ENCODE measurements at places on chromosomes 1 and 21.

GRCh38 chr1:91273875-91274274 is 130.8 kb downstream of the HFM1 start:
- DNase-seq: no peak

DNA sequence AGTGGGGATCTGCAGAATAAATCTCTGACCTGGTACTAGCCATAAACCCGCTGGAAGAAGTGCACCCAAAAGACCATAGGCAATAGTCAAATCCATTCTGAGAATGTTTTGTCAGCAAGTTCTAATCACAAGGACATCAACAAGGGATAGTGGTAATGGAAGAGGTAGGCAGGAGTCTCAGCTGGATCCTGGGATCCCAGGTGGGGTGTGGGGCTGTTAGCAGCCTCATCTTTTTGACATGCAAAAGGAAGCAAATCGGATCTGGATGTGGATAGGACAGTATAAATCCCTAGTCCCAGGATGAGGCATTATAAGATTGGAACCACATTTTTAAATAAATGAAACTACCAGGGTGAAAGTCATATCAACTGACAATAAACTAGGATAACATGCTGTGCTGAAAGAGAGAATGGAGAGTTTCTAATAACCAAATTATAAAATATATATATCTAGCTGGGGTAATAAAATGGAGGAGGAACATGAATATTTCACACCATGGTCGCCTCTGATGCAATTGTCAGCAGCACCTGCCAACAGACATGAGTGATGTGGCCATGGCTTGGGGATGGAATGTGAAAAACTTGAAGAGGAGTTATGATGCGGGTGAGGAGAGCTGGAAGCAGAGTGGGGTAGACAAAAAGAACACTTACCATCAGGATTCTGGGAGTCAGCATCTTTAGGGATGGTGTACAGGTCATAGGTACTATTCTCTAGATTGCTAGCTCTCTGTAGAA is 23.7 kb upstream of the PEX19 start:
- DNase-seq: no peak

DNA sequence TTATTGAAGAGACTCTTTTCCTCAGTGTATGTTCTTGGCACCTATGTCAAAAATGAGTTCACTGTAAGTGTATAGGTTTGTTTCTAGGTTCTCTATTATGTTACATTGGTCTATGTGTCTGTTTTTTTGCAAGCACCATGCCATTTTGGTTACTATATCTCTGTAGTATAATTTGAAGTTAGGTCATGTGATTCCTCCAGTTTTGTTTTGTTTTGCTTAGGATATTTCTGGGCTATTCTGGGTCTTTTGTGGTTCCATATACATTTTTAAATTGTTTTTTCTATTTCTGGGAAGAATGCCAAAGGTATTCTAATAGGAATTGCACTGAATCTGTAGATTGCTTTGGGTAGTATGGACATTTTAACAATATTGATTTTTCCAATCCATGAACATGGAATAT is 13.2 kb downstream of the TMED5 start:
- no peak for DNase-seq

DNA sequence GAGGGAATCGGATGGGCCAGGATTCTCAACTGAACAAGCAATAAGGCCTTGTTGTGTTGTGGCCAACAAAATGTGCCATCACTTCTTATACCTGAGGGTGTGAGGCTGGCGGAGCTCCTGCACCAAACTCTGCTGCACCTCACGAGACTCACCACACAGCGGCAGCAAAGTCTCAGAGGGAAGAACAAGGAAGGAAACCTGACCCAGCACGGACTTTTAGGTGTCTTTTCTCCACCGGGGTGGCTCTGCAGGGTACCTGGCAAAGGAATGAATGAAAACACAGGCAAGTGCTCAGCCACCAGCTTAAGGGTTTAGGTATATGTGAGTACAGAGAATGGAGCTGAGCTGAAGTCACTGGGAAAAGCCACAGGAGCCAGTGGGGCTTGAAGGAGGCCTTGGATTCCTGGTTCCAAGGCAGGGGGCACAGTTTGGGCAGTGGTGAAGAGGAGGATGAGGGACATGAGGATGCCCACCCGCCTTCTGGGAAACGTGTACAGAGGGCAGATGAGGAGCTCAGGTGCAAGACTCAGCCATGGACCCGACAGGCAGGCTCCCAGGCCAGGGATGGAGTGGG is 31.1 kb upstream of the HSD3B1 start:
- DNase-seq: no peak

DNA sequence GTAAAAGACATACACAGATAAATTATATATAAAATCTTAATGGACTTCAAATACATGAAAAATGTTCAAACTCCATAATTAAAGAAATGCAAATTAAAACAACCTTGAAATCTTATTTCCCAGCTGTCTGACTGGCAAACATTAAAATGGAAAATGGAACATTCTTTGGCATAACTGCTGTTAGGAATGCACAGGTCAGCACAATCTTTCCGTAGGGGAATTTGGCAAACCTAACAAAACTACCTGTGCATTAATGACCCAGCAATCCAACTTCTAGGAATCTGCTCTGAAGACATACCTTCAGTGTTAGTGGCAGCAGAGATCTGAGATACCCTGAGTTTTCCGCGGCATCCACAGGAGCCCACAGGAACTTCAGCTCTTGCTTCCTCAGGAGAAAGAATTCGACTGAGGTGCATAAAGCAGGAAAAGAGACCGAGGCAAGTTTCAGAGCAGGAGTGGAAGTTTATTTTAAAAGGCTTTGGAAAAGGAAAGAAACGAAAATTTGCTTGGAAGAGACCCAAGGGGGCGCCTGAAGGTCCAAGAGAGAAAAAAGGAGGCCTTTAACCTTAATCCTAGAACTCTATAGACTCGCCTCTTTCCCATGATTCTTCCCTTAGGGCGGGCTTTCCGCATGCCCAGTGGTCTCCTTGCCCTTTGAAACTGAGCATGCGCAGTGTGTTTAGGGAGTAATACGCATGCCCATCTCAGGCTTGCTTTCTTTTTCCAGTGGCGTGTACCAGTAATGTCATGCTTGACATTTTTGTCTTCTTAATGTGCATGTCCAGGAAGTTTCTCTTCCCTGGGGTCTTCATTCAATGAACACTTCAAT is 24.8 kb downstream of the LYPD8 start:
- DNase-seq: no peak

DNA sequence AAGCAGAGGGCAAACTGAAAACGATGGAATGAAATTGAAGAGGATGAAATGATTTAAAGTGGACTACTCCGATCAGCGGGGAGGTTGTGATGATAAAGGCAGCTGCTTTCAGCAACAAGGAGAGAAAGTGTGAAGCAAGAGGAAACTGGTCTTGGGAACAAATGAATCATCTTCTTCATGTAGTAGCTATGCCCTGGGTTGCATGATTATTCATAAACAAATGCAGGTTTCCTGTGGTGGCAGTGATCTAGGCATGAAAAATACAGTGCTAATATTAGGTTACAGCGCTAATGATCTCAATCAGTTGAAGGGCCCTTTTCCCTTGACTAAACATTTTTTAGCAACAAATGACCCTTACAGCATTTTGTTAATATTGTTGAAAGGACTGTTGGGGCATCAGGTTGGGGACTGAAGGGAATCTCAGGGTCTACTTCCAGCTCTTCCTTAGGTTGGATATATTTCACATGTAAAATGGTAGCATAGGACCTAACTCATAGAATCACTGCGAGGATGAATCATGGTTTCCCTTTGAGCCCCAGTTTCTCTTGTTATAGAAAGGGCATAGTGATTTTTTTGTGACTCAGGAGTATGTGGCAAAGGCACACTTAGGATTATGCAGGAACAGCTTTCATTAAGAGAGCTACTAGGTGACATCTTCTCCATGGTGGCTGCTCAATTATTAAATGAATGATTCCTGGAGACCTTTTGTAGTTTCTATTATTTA is 1.9 kb upstream of the ZFYVE9 start:
- peak; percentile 65 for DNase-seq

GRCh38 chr1:233613252-233614172 is at the start of gene KCNK1:
Gene KCNK1 (plus strand): TSS chr1:233614106. CDS start chr1:233614172, 66 bp downstream.
- peak; percentile 62 for DNase-seq

DNA sequence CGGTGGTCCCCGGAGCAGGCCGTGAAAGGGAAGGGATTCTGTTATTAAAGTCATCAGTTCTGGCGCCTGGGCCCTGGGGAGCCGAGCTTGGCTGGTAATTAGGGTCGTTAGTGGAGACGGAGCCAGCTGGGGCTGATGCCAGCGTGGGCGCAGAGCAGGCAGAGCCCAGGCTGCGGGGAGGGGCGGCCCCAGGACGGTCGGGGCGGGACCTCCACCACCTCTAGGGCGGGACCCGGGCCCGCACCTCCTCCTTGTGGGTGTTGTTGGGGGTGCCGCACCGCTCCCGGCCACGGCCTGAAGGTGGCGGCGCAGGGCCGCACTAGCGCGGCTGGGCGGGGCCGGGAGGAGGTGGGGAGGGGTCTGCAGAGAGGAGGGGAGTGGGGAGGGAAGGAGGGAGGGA is 470.6 kb downstream of the PTPRU start:
- no peak for DNase-seq

- DNase-seq: no peak
Measured at GRCh38 chr1:225909477-225909876, 14.6 kb downstream of the PYCR2 start.

- DNase-seq: no peak
Measured at GRCh38 chr1:175511496-175511895, 231.9 kb downstream of the TNR start.

DNA sequence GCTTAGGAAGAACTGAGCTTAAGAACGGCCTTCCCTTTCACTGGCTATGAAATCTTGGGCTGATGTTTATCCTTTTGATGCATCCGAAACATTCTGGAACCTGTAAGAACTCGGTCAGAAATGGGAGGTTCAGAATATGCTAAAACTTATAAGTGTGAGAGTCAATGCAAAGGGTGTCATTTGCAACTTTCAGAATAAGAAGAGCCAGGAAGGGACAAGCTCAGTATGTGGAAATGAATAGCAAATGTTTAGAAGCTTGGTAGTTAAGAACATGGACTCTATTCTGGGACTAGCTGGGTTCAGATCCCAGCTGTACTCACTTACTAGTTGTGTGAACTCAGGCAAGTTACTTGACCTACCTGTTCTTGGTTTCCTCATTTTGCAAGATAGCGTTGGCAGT is 234.1 kb downstream of the OMA1 start:
- no peak for DNase-seq

DNA sequence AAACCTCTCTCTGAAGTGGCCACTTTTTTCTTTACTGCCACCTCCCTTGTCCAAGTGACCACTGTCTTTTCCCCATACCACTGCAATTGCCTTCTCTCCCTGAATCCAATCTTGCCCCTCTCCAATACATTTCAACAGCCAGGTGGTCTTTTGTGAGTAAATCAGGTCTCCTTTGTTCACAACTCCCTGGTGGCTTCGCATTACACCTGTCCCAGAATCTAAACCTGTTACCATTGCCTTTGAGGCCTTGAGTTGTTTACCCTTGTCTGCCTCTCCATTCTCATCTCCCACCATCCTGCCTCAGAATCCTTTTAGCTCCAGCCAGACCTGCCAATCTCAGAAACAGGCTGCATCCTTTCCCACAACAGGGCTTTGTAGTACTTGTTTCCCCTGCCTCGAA is 21.8 kb upstream of the DYNLT5 start:
- DNase-seq: no peak

GRCh38 chr1:109884242-109884891 is 26.3 kb upstream of the CSF1 start:
- no peak for DNase-seq

DNA sequence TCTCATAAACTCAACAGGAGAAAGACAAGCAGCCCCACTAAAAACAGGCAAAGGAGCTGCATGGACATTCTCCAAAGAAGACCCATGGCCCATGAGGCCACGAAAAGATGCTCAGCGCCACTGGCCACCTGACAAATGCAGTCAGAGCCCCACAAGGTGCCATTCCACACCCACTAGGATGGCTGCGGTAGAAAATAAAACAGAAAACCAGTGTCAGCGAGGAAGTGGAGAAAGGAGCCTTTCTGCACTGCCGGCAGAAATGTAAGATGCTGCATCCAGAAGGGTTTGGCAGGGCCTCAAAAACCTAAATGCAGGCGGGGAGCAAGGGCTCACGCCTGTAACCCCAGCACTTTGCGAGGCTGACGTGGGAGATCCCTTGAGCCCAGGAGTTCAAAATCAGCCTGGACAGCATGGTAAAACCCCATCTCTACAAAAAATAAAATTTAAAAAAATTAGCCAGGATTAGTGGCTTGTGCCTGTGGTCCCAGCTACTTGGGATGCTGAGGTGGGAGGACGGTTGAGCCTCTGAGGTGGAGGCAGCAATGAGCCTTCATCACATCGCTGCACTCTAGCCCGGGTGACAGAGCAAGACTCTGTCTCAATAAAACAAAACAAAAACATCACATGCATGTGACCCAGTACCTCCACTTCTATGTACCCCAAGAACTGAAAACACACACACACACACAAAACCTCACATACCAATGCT is 4.2 kb downstream of the WNT9A start:
- no peak for DNase-seq

GRCh38 chr21:43721206-43721605 is 2.3 kb downstream of the PDXK start:
- DNase-seq: no peak

Measured in GM04503 (cell line).